ENCODE measurements at places on chromosomes 5 and 9. TPM values are rescaled to one million over a fixed set of nuclear protein-coding genes. Genes with fewer than 3 reads are reported as not detected.

The GBGT1 gene
- total RNA-seq: 15.7 TPM

The NXNL2 gene
- total RNA-seq: not detected

The CCDC187 gene
- 1.1 TPM for total RNA-seq

DNA sequence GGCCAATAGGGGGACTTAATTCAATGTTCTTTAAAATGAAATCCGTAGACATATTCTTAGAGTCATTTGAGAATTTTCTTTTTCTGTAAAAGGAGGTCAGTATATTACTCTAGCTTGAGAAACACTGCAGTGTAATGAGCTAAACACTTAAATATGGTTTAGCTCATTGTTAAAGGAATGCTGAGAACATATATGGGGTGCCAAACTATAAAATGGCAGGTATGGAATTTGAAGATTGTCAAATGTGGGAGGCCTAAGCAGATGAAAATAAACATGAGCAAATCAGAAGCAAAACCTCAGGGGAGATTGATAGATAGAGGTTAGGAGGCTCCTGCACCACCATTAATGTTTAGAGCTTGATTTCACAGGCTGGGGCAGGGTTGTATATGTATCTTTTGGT is 57.9 kb downstream of the STX17 start:
- H3K27me3 ChIP-seq: no peaks in the 10 kb centered on the region
- no peak overlapping the region for H3K27ac ChIP-seq
- no peaks in the 10 kb centered on the region for H3K4me1 ChIP-seq

GRCh38 chr5:129672006-129672405 is 75.9 kb upstream of the MINAR2 start:
- H3K4me1 ChIP-seq: no peaks in the 10 kb centered on the region
- no peak overlapping the region for H3K27ac ChIP-seq
- DNase-seq: no peak
- H3K27me3 ChIP-seq: no peaks in the 10 kb centered on the region

GRCh38 chr5:56575821-56576220 is 239.5 kb upstream of the MAP3K1 start:
- no peak overlapping the region for H3K27ac ChIP-seq
- no peak for DNase-seq
- H3K4me3 ChIP-seq: no peak overlapping the region
- no peaks in the 10 kb centered on the region for H3K27me3 ChIP-seq
- no peaks in the 10 kb centered on the region for H3K36me3 ChIP-seq
- H3K4me1 ChIP-seq: no peaks in the 10 kb centered on the region

DNA sequence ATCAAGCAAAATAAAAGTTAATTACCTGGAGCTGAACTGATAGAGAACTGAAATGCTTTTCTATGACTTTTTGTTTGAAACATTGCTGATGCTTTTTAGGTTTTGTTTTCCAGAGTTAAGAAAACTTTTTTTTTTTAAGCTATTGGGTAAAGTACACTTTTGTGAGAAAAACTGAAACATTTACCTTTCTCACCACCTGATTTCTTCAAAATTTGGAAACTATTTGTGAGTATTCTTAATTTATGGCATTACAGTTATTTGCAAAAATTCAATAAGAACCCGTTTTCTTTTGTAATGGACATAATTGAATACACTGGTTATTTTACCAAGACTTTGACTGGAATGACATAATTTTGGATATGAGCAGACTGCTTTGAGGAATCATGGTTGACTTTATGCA is 6.6 kb downstream of the C9orf153 start:
- H3K4me1 ChIP-seq: no peaks in the 10 kb centered on the region
- H3K4me3 ChIP-seq: no peak overlapping the region

- H3K27ac ChIP-seq: no peak overlapping the region
- no peaks in the 10 kb centered on the region for H3K4me1 ChIP-seq
- no peaks in the 10 kb centered on the region for H3K27me3 ChIP-seq
- DNase-seq: no peak
Measured at GRCh38 chr9:114480746-114481435, 24.4 kb downstream of the WHRN start.

- H3K4me1 ChIP-seq: no peaks in the 10 kb centered on the region
- no peak overlapping the region for H3K4me3 ChIP-seq
- H3K27me3 ChIP-seq: no peaks in the 10 kb centered on the region
- H3K27ac ChIP-seq: no peak overlapping the region
- no peak for DNase-seq
- no peaks in the 10 kb centered on the region for H3K36me3 ChIP-seq
Measured at GRCh38 chr9:109619310-109619709, 121.2 kb upstream of the PTPN3 start.
